Putamen (tissue), 1 donor: ENCODE measurements at places on chromosomes 2 and 18.

- DNase-seq, result peak; percentile 88
These were observed at the start of gene FMNL2 for GRCh38 chr2:152335016-152335725. TSS of gene FMNL2 (plus strand) at chr2:152335174.

DNA sequence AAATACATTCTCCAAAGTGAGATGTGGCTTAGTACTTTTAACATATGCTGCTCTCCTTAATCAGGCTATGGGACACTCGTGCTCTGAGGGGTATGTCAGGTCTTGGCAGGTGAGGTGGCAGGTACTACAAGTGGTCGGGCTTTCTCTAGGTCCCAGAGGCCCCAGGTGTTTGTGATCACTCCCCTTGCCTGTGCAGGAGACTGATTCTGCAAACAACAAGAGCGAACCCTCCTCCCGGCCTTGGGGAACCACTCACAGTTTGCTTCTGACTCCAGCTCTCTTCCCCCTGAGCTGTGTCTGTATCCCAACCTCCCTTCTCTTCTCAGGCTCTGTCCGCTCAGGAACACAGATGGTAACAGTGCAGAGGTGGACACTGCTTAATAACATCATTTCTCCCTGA lies 48.1 kb downstream of the ATOH8 start:
- DNase-seq, result no peak

- DNase-seq, result no peak
These were observed 421.3 kb upstream of the NXPH2 start for GRCh38 chr2:139201516-139201915.

- no peak for DNase-seq
These were observed 10.7 kb upstream of the ANO7 start for GRCh38 chr2:241177526-241178334.

GRCh38 chr2:101328474-101329007 lies 20.0 kb upstream of the RNF149 start:
- DNase-seq, result no peak

DNA sequence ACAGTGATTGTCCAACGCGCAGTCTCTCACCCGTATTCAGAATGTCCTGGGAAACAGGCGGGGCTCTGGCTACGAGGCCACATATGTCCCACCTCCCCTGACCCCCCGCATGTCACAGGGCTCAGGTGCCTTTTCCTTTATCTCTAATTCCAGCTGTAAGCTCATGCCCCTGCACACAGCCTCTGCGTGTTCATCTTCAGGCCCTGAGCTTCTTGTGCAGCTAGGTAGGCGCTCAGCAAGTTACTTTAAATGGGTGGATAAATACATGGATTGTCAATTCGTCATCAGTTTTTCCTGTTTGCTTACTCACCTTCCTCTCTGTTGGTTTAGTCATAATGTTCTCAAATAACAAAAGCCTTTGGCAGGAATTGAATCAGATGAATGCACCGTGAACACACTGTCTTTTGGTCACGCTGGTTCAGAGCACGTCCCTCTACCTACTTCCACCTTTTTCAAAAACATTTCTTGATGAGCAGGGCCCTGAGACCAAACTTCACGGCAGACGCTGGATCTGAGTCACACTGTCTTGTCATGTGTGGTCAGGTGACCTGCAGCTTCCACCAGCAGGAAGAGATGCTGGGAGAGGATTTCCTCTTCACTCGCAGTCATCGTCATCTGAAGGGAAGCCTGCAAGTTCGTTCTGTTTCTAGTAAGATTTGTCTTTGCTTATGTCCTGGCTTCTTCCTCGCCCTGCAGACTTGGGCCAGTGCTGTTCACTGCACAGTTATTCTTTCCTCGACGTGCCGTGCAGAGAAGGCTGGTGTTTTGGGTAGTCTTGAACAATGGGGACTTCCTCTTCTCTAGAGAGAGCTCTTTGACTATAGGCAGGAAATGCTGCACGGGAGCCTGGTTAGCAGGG lies 138.1 kb downstream of the PTGR3 start:
- DNase-seq, result no peak

DNA sequence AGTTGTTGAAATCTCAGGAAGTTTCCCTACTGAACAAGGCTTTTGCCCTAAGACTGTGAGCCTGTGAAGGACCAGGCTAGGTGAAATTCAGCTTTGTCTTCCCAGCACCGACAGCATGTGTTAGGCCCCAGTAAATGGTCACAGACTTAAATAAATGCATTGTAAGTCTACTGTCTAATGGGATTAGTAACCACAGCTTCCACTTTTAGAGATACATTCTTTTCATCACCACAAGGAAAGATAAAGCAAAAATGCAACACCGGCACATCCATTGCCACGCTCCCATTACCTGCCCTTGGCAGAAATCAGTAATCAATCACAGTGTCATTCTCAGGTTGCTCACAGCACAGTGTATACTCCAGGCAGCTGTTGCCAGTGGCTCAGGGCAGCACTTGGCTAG lies 59.3 kb downstream of the CRACDL start:
- DNase-seq, result no peak

DNA sequence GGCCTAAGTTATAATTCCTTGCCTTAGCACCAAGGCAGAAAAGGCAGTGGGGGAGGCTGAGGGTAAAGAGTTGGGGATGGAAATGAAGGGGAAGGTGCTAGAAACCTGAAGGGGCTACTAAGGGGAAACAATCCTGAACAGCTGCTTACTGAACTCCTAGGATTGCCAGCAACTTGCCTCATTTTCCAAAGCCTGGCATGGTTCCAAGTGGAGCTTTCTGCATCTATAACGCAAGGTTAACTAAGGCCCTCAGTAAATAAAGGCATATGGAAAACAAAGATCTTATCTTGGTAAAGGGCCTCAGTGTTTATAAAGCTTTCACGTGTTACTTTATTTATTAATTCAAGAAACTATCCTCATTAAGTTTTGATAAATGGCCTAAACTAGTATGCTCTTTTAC lies 10.9 kb downstream of the MEP1B start:
- DNase-seq, result no peak

DNA sequence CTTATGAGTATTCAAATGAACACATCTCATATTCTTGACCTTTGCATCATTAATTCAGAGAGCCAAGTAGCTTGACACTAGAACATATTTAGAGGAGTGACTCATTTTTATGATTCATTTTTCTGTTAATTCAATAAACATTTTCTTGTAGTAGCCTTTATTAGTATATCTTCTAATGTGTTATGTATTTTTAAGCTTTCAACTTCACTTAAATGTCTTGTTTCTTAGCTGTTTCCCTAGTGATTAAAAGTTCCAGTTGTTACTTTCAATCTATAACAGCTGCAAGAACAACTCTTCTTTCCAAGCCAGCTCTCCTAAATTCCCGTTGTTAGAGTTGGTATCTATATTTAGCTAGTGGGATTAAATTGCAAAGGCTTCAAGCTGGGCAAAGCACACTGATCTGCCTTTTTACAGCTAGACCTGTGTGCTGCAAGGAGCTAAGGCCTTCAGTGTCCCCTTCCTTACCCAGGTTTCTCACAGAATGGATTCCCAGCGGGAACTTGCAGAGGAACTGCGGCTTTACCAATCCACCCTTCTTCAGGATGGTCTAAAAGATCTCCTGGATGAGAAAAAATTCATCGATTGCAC lies at the start of gene KLHL41:
TSS of gene KLHL41 (plus strand) at position 405 of the 588 bp plus-strand sequence. CDS start at position 482, 77 bp downstream.
- DNase-seq, result no peak

GRCh38 chr2:216721141-216721540 lies 25.8 kb upstream of the IGFBP5 start:
- DNase-seq, result no peak

GRCh38 chr2:68295516-68295915 lies 24.2 kb downstream of the CNRIP1 start:
- no peak for DNase-seq

GRCh38 chr2:110115291-110116032 lies at the start of gene MALL:
TSS of gene MALL (minus strand) at chr2:110115822. CDS start at chr2:110115792, 30 bp downstream.
- no peak for DNase-seq

- no peak for DNase-seq
These were observed 33.3 kb upstream of the NRXN1 start for GRCh38 chr2:51065276-51065675.

GRCh38 chr2:48852938-48853337 lies 97.4 kb upstream of the LHCGR start:
- DNase-seq, result no peak

DNA sequence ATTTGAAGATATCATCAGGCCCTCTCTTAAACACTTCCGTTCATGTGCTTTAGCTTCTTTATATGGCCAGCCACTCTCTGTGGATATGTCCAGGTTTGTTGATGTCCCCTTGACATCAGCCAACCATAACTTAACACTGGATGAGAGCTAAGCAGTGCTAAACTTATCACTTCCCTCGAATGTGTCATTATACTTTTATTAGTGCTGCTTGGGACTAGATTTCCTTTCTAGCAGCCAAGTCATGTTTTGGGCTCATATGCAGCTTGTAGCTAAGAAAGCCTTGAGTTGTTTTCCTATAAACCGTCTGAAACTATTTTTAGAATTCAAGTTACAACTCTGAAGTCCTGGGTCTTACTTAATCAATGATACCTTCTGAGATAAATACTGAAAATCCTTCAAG lies 144.8 kb upstream of the TNP1 start:
- no peak for DNase-seq

DNA sequence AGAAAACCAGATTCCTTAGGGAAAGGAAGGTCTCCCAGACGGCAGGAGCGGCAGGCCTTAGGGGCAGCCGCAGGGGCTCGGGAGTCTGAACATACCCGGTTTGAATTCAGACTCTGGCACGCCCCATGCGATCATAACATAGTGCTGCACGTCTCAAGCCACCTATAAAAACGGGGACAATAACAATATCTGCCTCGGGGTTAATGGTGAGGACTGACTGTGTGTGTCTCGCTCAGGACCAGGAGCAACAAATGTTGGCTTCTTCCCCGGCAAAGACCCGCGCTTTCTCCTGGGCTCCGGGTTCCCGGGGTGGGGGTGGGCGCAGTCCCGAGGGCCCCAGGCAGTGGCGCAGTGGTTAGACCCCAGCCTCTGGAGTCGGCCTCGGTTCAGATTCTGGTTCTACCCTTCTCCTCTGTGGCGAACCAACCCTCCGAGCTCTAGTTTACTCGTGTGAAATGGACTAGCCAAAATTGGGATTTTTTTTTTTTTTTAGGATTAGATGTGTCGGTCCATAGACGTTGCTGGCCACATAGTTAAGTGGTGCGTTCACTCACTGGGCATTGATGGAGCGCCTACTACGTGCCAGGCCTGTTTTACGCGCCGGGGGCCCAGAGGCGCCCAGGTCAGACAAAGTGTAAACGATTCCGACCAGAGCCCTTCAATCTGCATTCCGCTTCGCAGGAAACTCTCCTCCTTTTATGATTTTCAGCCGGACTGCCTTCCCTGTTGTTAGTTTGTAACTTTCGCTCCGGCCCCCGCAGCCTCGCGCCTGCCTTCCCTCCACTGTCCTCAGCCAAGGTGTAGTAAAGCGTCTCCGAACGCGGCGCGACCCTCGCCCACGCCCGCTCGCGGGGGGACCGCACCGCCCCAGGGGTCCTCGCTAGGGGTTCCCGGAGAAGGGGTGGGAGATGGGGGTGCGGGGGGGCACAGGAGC lies 820 bp upstream of the SH3BP4 start:
- peak; percentile 13 for DNase-seq

DNA sequence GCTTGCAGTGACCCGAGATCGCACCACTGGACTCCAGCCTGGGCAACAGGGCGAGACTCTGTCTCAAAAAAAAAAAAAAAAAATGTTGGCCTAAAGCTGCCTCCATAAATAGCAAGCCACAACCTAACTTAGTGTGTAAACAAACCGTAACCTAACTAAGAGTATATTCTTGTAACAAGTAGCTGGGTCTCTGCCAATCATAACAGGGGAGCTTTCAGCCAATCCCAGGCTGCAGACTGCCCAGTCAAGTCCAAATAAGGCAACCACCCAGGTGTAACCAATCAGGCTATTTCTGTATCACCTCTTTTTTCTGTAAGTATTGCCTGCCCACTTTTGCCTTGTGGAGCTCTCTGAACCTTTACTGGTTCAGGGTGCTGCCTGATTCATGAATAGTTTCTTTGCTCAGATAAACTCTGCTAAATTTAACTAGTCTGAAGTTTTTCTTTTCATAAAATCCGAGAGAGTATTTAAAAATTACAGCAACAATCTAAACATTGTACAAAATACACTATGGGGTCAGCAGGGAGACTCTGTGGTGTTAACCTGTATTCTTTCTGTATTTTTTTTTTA lies 4.5 kb downstream of the PSTPIP2 start:
- DNase-seq, result no peak

GRCh38 chr2:64789466-64790320 lies 136.0 kb upstream of the SERTAD2 start:
- DNase-seq, result no peak

- no peak for DNase-seq
These were observed 147.9 kb upstream of the MYO3B start for GRCh38 chr2:170030040-170030439.

GRCh38 chr2:3377279-3377611 lies 373 bp downstream of the EIPR1 start:
- DNase-seq, result no peak

DNA sequence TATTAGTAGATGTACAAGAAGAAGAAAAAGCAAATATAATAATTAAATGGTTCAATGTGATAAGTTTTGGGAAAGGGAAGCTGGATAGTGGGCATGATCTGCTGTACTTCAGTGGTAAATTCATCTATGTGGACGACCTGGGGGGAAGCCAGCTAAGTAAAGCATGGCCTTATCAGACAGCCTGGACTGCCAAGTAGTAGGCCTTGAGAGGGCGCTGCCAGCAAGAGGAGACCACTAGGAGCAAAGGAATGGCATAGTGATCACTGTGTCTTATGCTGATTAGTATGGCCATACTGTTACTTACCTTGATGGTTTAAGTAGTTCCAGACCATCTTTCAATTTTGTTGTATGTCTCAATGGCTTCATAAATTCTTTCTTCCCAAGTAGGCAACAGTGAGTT lies 287.6 kb downstream of the SETBP1 start:
- DNase-seq, result no peak

DNA sequence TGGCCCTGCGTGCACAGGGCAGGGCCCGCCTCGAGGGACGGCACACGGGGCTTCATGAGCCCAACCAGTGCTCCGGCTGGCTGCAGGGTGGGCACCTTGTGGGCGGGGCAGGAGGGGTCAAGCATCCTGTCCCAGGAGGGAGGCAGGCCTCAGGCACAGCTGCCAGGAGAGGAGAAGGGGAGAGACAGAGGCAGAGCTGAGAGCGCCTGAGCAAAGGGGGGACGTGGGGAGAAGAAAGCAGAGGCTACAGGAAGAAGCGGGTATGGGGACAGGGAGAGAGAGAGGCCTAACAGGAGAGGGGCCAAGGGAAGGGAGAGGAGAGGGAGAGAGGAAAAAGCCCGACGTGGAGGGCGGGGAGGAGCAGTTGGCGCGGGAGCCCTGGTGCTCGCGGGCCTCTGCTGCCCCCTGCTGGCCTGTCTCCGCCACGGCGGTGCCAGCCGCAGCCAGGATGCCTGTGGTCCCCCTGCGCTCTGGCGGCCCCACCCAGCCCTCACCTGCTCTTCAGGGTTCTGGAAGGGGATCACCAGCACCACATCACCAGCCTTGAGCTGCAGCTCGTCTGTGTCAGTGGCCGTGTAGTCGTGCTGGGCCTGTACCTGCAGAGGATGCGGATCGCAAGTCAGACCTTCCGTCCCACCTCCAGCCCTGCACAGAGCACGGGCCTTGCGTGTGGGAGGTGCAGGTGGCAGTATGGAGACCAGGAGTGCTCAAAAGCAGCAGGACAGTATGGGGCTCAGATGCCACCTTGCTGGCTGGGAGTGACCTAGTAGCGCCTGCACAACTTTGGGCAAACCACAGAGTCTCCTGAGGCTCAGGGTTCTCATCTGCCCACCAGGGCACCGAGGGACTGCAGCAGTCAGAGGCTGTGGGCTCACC lies 56.8 kb downstream of the BIN1 start:
- no peak for DNase-seq

GRCh38 chr2:170271340-170271739 lies 93.4 kb downstream of the MYO3B start:
- no peak for DNase-seq
